ENCODE measurements at places on chromosomes 7 and 10.

- no peak for DNase-seq
These were observed 482.9 kb downstream of the POM121L12 start for GRCh38 chr7:53518319-53518718.

DNA sequence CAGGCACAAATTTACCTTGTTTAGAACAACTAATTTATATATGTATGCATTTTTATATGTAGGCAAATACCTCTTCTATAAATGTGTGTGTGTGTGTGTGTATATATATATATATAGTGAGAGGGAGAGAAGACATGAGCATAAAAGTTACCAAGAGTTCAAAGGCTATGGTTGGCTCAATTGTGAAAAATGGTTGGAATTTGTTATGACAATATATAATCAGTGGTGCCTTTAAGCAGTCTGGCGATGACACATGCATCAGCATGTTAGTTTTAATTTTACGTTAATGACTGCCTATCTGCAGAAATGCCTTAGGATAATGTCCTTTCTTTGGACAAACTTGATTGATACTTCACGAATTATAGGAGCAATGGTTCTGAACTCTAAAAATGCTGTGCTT is 980.8 kb upstream of the LRRTM3 start:
- no peak for DNase-seq

GRCh38 chr10:18719811-18720210 is 60.6 kb downstream of the ARL5B start:
- DNase-seq: no peak

DNA sequence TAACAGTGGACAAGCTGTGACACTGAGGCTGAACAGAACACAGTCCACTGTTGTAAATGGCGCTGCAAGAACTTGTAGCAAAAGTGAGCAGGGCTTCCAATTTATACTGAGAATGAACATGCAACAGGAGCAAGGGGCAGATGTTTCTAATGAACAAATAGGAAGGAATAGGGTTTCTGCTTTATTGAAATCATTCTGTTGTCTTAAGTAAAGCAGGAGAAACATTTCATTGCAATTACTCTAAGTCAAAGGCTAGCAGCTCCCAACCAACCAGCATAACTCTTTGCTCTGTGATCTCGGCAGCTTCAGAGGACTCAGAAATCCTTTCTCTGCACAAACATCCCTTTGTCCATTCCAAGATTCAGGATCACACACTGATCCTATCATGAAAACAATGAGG is 236.2 kb upstream of the PRSS58 start:
- no peak for DNase-seq

DNA sequence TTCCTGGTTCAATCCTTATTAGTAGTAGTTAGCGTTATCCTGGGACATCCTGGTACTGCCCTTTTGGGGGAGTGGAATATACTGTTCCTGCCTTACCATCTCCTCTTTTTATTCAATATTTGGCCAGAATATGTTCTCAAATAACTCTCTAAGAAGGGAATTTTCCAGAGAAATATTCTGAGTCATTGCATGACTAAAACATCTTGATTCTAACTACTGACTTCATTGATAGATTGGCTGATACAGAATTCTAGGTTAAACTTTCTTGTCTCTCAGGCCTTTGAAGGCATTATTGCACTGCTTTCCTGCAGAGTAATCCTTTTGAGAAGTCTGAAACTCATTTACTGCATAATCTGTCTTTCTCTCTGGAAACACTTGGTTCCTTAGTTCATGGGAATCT is 275.5 kb upstream of the DGKB start:
- DNase-seq: no peak

DNA sequence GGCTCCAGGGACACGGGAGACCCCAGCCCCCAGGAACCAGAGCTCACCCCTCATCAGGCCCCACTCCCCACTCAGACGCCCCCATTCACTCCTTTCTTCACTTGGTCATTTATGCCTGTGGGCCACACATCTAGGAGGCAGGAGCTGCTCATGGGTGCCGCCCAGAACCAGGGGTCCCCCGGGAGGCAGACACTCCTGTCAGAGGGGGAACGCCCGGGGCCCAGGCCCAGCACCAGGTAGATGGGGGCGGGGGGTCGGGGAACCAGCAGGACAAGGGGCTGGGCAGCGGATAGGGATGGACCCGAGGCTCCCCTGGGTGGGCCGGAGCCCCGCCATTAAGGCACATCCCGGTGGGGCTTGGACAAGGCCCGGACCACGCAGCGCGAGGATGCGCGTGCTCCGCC is 11.8 kb downstream of the CALY start:
- DNase-seq: no peak
